ENCODE measurements at places on chromosomes 16 and 17.

GRCh38 chr16:65445313-65446260 is 323.7 kb upstream of the CDH11 start:
- peak; percentile 24 for DNase-seq

- no peak for DNase-seq
Observed at GRCh38 chr17:79433379-79433778, 177.5 kb downstream of the RBFOX3 start.

DNA sequence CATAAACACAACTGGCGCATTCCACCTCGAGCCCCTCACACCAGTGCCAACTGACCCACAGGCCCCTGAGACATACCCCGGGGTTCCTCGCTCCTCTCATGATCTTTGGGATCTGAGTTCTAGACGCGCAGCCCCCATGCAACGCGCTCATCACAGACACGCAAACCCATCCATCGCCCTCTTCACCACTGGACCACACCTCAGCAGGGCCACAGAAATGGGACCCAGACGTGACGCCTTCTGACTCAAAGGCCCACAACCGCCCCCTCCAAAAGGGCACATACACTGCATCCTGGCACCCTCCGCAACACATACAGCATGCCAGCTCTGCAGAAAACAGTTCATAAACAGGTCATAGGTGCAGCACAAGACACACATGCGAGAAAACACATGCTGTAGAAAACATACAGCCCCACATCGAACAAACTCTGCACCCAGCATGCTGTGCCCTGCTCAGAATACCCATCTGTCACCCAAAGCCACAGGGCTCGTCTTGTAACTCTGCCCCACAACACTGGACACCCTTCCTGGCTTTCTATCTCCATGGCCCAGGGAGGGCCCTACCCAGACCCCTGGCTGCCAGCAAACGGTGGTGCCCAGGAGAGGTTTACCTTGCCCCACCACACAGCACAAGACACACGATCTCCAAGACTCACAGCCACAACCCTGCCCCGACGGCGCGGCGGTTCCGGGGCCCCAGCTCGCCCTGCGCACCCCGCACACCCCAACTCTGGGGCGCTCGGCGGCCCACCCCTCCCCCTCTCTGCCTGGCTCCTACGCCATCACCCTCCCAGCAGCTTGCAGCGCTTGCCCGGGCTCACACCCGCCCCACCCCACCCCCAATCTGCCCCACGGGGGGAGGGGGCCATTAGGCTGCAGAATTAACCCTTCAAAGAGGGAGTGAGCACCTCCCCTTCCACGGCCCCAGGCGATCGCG is 887 bp downstream of the ZBTB4 start:
- peak; percentile 48 for DNase-seq

GRCh38 chr17:5804251-5804650 is 219.9 kb upstream of the NLRP1 start:
- DNase-seq = no peak

DNA sequence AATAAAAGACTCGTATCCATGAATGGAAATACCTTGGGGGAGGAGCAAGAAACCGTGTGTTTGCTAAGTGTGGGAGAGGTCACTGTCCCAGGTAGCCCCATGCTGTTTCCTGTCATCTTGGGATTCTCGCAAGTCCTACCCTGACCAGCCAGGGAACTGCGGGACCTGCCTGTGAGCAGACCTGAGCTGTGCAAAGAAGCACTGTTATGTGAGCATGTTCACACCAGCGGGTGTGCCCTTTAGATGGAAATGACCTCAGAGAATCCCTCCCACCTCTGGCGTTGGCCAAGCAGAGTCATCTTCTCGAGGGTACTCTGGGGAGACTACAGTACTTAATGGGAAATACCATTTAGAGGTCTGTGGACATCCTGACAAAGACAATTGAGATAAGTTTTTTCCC is 127.0 kb upstream of the MON1B start:
- DNase-seq = no peak

GRCh38 chr16:3246876-3247275 is 9.6 kb downstream of the MEFV start:
- DNase-seq = no peak

GRCh38 chr17:47253541-47254402 is at the start of gene ITGB3:
Gene ITGB3, plus strand, starts transcription at chr17:47253827. Its CDS starts 35 bp downstream, at chr17:47253862.
- peak; percentile 77 for DNase-seq

- DNase-seq = peak; percentile 94
Observed at GRCh38 chr17:68378268-68379176, 78.8 kb downstream of the WIPI1 start.
